ENCODE measurements at places on chromosomes 4 and X.

DNA sequence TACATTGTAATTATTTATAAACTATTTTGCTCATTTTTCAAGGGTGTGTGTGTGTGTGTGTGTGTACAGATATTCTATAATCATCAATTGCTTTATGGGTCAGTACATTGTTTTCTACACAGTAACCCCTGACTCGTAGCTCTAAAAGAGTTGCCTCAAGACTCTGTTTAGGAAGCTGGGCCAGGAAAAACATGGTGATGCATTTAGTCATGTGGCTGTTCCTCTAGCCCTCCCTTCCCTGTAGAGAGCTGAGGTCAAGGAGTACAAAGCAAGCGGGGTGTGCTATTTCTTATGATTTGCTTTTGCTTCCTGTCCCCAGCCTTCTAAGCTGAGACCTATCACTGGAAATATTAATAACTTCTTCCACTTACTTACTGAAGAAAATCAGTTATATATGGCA lies 34.8 kb upstream of the SPANXD start:
- DNase-seq = no peak

DNA sequence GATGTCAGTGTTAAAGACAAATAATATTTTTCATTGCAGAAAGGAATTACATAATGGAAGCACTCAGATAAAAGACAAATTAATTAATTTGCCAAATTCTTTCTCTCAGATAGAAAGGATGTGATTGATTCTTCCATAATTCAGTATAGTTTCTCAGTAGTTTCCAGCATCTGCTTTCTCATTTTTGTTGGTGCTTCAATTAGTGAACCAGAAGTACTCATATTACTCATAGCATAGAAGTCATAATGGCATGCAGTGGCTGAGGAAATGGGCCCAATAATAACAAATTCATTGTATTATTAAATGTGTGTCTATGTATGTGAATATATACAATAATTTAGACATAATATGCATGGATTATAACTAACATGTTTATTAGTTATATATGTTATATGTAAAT lies 393.3 kb upstream of the TRAM1L1 start:
- DNase-seq = no peak

- no peak for DNase-seq
Measured at GRCh38 chrX:24732766-24733500, 39.2 kb downstream of the POLA1 start.

DNA sequence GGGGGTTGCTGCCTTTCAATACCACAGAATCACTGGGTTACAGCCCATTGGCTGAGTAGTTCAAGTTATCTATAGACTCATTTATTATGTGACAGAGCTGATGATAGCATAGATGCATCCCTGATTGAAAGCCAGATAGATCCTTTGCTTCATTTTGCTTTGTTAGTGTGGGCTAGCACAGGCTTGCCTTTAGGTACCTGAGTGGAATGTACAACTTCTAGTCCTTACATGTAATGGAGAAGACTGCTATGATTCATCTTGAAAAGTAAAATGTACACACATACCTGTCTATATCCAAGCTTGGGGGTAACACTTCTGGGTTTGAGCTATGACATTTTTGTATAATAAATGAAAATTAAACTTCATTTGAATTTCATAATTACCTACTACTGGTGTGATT lies 226.0 kb upstream of the FTHL17 start:
- DNase-seq = no peak

DNA sequence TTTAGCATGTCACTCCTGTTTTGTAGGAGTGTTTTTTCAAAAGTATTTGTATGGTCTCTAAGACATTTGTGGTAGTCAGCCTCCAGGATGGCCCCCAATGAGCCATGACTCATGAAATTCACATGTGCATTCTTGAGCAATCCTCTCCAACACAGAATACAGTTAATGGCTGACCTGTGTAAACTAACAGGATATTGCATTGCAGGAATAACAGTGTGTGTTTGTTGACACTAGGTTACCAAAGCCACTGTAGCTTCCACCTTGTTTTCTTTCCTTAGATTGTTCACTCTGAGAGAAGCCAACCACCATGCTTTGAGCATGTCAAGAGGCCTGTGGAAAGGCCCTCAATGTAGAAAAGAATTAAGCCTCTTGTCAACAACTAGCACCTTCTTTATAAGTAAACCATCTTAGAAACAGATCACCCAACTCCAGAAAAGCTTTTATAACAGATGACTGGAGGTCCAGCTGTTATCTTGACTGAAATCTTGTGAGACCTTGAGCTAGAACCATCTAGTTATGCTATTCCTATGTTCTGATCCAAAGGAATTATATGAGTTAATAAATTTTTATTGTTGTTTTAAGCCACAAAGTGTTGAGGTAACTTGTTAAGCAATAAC lies 28.5 kb downstream of the TBCK start:
- DNase-seq = no peak

DNA sequence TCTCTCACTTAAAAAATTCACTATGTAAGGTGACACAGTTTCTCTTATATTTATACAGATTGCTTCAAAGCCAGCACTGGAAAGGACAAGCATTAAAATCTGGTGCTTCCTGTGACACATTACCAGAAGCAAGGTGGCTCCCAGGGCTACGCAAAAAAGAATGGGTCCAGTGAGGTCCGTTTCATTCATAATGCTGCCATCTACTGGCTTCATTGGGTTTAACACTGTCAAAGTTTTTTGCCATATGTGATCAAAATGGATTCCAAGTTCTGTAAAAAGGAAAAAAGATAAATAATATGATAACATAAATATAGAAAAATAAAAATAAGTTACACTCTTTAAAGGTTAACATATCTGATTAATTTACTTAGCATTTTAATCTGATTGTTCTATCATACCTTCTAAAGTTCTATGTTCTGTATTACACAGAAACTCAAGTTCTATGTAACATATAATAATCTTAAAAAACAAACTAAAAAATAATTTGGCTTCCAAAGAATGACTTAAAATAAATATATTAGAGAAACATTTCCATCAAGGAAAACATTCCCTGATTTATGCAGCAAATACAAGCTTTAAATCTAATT lies 22.1 kb downstream of the YIPF7 start:
- DNase-seq = no peak

DNA sequence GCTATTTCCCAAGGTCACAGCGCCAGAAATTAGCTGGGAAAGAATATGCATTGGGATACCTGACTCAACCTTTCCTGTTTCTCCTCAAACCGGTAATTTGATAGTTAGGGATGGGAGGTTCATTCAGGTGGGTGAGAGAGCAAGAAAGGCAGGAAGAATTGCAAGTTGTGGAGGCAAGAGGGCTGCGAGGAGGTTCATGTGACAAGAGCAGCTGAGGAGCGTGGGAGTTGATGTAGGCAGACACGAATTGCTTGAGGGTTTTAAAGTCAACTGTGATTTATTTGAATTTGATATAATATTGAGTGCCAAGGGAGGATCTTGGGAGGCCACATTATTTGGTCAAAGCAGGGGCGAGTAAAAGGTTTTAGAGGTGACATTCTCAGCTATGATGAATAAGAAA lies 329.0 kb downstream of the STIM2 start:
- DNase-seq = no peak

GRCh38 chr4:7425591-7426468 lies 8.9 kb downstream of the PSAPL1 start:
- no peak for DNase-seq

DNA sequence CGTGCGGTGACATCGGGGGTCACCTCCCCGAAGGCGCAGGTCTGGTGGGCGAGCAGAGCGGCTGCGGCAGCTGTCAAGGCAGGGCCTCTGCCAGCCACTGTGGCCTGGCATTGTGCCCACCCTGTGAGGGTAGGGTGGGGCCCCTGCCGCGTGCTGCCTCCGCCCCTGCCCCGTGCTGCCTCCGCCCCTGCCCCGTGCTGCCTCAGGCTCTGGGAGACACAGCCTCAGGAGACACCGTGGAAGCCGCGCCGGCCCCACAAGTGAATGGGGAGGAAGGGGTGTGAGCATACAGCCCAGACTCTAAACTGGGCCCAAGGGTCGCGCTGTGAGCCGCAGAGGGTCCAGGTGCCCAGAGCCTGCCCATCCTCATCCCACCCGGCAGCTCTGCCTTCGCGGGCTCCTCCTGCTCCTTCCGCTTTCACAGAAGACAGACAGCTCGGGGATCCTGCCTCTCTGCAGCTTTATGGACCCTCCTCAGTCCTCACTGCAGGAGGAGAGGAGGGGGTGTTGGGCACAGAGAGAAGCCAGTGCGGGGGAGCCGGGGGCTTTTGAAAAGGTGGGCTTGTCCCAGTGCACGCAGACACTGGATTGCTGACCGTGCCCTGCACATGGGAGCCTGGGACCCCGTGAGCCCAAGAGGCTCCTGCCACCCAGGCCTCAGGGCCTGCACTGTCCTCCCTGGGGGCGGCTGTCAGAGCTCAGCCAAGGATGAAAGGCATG lies 27.4 kb downstream of the PCGF3 start:
- DNase-seq = no peak

DNA sequence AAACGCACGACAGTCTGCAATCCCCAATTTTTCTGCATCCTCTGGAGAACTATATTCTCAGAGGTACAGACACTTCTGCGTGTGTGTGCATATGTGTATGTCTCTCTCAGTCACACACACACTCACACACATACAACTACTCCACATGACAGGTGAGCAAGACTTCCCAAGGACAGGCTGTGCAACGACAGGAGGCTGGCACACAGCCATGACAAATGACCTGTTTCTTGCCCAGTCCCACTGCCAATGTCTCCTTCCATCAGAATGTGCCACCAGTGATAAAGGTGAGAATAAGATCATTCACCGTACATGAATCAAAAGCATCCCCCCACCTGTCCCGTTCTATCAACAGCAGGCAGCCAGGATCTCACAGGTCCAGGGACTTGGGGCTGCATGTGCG lies 52.4 kb downstream of the PPP2R2C start:
- DNase-seq = no peak

GRCh38 chr4:100936661-100937375 lies 410.5 kb downstream of the PPP3CA start:
- no peak for DNase-seq

DNA sequence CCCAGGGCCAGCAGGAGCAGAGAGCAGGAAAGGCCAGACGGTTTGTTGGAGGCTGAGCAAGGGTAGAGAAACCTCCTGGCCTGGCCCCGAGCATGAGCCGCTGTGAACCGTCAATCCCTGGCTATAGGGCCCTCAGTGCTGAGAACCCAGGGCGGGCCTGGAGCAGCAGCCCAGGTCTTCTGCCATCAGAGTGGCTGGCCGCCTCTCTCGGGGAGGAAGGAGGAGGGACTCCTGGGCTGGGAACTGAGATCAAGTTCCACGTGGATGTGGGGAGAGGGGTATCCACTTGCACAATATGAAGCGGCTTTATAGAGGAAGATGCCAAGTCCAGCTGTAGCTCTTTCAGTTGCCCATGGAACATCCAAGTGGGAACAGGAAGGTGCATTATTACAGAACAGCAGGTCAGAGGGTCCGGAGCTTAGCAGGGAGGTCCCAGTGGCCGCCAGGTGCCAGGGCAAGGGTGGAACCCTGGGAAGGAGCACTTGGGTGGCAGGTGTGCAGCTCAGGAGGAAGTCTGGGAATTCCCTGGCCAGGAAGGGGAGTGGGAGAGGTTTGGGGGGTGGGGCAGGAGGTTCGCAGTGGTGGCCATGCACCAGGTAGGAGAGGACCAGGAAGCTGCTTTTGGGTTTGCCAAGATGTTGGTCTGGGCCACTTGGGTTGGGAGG lies 31.7 kb upstream of the CRMP1 start:
- no peak for DNase-seq

DNA sequence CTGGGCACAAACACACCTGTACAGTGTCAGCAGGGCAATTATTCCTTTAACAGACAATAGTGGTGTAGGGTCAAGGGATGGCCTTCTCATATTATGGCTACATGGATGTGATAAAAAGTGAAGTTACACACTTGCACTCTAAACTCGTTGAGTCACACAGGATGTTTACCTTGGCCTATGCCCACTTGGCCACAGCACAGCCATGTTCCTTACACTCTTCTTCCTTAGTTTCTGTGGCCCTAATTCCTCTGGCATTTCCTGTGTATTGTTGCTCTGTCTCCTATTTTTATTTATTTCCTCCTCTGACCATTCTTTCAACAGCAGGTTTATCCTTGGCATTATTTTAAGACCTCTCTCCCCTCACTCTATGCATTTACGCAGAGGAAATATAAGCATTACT lies 86.8 kb upstream of the NPFFR2 start:
- DNase-seq = no peak

DNA sequence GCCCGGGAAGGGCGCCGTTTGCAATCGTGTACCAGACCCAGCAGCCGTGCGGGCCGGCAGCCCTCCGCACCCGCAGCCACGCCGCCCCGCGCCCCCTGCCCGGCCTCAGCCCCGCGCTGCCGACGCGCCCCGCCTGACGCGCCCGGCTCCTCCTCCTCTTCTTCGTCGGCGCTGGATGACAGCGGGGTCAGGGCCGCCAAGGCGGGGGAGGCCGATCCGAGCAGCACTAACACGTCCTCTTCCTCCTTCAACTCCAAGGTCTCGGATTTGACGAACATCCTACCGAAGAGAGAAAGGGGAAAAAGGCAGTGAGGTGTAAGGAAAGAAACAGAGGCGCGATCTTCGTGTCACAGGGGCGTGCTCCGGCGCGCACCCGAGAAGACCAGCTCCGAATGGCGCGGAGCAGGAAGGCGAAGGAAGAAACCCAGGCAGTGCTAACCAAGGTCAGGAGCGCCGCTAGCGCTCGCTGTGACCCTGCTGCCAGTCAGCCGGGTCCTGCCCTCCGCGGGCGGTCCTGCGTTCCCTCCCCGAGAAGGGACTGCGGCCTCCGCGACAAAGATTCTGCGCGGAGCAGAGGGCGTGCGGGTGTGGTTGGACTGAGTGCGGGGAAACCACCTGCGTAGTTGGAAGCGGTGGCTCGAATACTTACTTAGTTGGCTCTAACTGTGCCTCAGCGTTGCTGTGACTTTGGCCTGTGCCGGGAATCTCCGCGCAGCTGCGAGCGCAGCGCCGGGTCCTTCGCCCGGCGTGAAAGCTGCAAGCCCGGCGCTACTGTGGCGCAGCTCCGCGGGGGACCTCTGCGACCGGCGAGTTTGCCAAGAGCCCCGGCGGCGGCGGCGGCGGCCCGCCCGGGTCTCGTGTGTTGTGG lies 548 bp downstream of the NEUROG2 start:
- no peak for DNase-seq

GRCh38 chr4:76252271-76252653 lies 741 bp downstream of the FAM47E start:
- no peak for DNase-seq

DNA sequence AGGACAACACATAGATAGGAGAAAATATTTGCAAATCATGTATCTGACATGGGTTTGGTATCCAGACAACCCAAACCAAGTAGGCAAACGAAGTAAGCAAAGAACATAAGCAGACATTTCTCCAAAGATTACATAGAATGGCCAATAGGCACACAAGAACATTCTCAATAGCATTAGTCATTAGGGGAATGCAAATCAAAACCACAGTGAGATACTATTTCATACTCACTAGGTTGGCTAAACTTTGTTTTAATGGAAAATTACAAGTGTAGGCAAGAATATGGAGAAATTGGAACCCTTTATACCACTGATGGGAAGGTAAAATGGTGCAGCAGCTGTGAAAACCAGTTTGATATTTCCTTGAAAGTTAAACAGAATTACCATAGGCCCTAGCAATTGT lies 74.7 kb downstream of the CHRNA9 start:
- DNase-seq = no peak

- no peak for DNase-seq
Measured at GRCh38 chr4:122073615-122074014, 78.5 kb upstream of the BLTP1 start.
